ENCODE measurements at places on chromosomes 4 and X.

DNA sequence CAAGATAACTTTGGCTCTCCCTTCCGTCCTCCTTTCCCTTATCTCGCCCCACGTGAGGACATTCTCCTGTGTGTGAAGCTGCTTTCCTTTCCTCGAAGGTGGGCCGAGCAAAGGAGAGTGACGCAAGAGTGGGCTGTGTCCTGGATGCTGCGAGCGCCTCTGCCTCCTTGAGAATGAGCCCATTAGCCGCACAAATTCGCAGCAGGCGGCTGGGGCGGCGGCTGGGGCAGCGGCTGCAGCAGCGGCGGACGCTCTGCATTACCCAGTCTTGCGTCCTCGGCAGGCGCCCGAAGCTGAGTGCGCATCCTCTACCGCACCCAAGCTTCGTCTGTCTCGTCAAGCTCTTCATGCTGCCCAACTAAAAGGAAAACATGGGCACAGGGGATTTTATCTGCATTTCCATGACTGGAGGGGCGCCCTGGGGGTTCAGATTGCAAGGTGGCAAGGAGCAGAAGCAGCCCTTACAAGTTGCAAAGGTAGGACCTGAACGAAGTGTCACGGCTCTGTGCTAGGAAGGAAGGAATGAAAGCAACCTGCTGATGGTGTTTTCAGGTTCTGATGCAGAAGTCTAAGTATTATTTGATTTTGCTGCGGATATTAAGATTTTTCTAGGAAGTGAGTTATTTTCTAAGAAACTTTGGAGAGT, at the start of gene SYNPO2:
Gene SYNPO2, plus strand, starts transcription at position 189 of the 646 bp plus-strand sequence. Its CDS starts 183 bp downstream, at position 372.
- DNase-seq, result peak; percentile 41

DNA sequence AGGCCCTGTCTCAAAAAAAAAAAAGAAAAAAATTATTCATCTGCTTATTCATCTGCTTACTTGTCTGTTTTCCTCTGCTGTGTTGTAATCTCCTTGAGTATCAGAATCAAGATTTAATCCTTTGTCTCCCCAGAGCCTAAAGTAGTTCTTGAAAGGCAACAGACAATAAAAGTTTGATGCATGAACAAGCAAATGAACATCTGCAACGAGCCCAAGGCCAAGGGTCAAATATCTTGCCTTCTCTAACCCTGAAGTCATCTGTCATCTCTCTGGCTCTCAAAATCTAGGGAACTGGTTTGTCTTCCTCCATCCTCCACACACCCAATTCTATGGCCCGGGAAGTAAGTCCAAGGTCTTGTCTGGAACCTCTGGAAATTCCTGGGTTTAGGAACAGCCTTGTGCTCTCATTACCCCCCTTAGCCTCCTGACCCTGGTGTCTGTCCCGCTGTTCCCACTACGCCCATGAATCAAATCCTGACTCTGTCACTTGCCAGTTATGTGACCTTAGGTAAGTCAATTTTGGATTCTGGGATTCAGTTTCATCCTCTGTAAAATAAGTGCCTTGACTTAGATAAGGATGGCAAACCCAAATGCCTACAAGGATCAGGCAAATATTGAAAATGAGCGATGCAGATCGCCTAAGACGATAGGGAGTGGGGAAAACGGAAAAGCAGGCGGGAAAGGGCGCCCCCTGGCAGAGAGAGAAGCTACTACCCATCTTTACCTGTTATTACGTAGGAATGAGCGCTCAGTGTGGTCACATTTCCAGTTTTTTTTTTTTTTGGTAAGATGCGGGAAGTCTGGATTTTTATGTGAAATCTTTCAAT, 102.7 kb upstream of the DHX15 start:
- DNase-seq, result no peak

DNA sequence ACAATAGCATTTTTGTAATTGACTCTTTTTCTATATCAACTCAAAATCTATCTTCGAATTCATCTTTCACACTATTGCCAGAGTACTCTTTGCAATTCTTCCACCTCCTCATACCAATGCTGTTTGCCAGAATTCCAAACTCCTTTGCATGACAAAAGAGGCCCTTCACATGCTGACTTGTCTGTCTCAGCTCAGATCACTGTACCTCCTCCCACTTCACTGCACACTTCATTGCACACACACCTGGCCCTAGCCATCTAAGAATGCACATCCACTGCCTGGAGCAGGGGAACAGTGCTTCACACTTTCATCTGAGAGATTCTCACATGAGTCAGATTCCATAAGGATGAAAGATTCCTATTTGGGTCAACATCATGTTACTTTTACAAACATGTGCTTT, 56.5 kb downstream of the PRDM5 start:
- no peak for DNase-seq

- no peak for DNase-seq
These were observed 528.6 kb downstream of the ANKRD50 start for GRCh38 chr4:124183926-124184325.

DNA sequence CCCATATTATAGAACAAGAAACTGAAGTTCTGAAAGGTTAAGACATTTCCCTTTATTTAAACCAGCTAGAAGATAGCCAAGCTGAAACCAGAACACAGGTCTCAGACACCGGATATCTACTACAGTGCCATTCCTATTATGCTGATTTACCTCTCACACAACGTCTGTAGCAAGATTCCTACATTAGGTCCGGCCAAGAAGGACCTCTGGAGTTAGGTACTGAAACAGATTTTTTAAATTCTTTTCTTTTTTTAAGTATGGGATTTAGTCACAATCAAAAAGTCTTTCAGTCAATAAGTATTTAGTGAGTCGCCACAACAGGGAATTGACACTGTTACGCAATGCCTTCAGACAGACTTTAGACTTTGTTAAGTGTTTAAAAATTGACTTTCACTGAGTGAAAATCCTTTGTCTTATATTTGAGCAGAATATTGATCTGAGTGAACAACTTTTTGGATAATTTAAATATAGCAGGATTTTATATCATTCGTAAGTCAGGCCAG, 26.5 kb upstream of the SPANXN4 start:
- no peak for DNase-seq

GRCh38 chrX:15356444-15356843, 21.1 kb upstream of the PIGA start:
- no peak for DNase-seq

GRCh38 chr4:181254771-181255170, 988.4 kb upstream of the TENM3 start:
- DNase-seq, result no peak

DNA sequence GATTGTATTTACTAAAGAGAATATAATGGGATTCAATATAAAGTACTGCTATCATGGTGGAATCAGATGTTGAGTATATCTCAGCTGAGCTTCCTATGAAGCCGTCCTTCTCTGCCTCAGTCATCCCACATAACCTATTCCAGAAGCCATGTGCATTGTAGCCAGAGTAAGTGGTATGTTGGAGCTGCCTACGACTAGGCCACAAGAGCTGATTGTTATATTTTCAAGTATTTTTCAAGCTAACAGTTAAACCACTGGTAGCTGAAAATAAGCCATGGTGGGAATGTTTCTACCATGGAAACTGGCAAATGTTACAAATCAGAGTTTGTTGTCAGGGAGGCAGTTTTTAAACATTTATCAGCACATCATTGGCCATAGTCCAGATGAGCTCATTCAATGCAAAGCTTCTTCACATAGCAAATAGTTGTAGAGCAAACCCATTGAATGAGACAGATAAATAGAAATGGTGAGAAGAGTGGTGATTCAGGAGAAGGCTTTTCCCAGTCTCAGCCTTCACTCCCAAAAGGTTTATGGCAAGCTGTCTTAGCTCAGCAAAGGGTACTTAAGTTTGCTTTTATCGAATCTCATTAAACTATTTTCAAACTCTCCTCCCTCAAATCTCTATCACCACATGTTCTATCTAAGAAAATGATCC, 436.4 kb downstream of the PCDH19 start:
- DNase-seq, result no peak

- no peak for DNase-seq
These were observed 427 bp downstream of the NKX1-1 start for GRCh38 chr4:1405636-1406393.
